ENCODE measurements at places on chromosomes 6 and 20.
A peak's percentile ranks its signal among the peaks of the same experiment; 100 is the strongest.

DNA sequence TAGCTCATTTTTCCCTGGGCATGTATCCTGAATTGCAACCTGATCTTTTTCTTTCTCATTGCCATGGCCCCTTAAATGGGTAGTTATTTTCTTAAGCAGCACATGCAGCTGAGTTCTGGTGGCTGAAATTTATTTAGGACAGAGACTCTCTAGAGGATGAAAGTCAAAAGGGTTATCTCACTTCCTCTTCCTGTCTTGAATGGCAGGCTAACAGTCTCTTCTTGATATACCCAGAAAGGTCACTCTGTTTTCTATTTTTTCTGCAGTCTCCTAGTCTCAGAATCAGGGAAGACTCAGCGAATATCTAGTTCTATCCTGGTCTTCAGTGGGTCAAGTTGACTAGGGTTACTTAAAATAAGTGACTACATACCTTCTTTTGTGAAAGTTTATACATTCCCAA is 243.3 kb downstream of the EPHA7 start:
- DNase-seq = no peak

DNA sequence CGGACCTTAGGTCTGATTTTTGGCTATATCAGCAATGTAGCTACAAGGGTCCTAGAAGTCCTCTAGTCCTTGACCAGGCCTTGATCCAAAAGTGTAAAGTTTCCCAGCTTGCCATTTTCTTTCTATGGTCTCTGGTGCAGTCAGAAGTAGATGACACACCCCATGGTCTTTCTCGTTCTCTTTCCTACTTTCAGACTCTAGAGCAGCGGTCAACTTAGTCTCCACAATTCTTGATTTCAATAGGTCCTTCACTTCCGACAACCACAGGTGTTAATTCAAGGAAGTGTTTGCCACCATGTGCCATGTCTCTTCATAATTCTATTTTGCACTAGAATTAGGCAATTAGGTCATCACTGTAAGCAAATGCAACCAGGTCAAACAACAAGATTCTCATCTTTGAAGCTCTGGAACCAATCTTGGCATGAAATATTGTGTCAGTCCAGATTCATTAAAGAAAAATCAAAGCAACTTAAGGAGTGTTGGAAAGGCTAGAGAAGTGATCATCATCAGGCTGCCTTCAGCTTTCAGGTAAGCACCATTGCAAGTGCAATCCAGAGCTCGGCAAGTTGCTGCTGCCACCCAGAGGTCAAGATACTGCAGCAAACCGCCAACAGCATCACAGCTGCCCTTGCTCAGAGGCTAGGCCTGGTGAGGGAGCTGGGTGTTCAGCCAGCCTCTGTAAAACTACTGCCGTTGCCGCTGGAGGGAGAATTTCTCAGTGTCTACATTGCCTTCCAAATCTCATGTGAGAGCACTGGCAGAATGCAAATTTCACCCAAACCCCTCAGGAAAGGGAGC is 5.6 kb upstream of the SYNE1 start:
- peak; percentile 52 for DNase-seq

- DNase-seq = no peak
Observed at GRCh38 chr6:105592329-105592728, 189.4 kb upstream of the PREP start.

GRCh38 chr20:36861625-36861874 is 14.4 kb upstream of the TLDC2 start:
- DNase-seq = peak; percentile 56

GRCh38 chr6:1995636-1996035 is 249.8 kb downstream of the GMDS start:
- DNase-seq = no peak
